ENCODE measurements at places on chromosomes 4 and X.

DNA sequence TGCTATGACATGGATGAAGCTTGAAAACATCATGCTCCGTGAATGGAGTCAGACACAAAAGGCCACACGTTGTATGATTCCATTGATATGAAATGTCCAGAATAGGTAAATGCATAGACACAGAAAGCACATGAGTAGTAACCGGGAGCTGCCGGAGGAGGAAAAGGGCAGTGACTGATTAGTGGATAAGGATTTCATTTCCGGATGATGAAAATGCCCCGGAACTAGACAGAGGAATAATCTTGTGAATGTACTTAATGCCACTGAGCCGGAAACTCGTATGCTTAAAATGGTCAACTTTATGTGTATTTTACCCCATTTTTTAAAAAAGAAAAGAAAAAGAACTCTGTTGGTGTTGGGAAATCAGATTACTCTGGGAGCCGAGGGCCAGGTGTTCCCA, 112.7 kb upstream of the FAM9B start:
- no peaks in the 10 kb centered on the region for H3K4me1 ChIP-seq
- DNase-seq: no peak
- peaks cover 15% of the 10 kb centered on the region for H3K27me3 ChIP-seq
- no peak overlapping the region for H3K27ac ChIP-seq

DNA sequence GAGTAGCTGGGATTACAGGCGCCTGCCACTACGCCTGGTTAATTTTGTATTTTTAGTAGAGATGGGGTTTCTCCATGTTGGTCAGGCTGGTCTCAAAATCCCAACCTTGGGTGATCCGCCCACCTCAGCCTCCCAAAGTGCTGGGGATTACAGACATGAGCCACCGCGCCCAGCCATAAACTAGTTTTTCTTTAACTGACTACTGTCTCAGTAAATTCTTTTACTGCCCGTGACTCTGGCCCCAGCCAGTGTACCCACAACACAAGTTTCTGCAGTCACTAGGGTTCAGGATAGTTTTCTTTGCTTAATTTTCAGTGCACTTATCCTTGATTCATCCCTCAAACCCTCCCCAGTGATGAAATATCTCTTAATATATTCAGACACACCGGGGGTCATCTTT, 8.3 kb downstream of the SHROOM2 start:
- H3K36me3 ChIP-seq: no peaks in the 10 kb centered on the region
- H3K4me1 ChIP-seq: no peaks in the 10 kb centered on the region
- H3K27me3 ChIP-seq: peaks cover 37% of the 10 kb centered on the region
- H3K4me3 ChIP-seq: no peak overlapping the region
- DNase-seq: no peak

DNA sequence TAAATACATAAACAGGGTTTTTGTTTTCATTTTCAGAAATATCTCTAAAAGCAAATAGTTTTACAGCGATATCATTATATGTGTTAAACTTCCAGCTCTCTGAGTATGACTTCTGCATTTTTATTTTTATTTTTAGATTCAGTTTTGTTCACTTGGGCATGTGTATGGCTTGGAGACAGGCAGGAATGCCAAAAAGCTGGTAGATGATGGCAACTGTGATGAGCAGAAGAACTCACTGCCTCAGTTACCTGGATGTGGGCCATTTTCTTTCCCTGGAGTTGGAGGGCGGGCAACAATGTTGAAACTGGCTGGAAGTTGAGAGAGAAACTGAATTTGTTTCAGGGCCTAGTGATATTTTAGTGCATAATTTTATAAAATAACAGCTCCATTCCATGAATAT, 266.4 kb downstream of the ARHGAP24 start:
- DNase-seq: no peak
- H3K27ac ChIP-seq: no peak overlapping the region
- no peak overlapping the region for H3K4me3 ChIP-seq
- no peaks in the 10 kb centered on the region for H3K36me3 ChIP-seq
- no peaks in the 10 kb centered on the region for H3K27me3 ChIP-seq

DNA sequence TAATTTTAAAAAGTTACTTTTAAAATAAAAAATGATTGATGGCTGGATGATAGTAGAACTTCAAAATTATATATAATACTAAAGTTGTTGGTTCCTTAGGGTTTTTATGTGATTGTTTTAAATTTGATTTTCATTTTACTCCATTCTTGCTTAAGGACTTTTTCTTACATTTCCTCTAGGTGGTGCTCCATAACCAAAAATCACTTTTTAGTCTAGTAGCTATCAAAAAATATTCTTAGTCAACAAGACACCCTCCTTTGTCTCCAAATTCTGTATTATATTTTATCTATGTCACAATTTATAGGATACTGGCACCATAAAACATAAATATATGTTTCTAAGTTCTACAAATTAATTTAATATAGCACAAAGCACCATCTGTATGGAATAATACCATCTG, 67.2 kb upstream of the BRWD3 start:
- no peak overlapping the region for H3K27ac ChIP-seq
- peaks cover 12% of the 10 kb centered on the region for H3K27me3 ChIP-seq
- no peak overlapping the region for H3K4me3 ChIP-seq
- H3K4me1 ChIP-seq: no peaks in the 10 kb centered on the region
- H3K36me3 ChIP-seq: no peaks in the 10 kb centered on the region

- peaks cover 2% of the 10 kb centered on the region for H3K36me3 ChIP-seq
- no peak for DNase-seq
- H3K27me3 ChIP-seq: no peaks in the 10 kb centered on the region
- H3K4me1 ChIP-seq: peaks cover 33% of the 10 kb centered on the region
These were observed 20.5 kb upstream of the BLTP1 start for GRCh38 chr4:122131562-122132157.

DNA sequence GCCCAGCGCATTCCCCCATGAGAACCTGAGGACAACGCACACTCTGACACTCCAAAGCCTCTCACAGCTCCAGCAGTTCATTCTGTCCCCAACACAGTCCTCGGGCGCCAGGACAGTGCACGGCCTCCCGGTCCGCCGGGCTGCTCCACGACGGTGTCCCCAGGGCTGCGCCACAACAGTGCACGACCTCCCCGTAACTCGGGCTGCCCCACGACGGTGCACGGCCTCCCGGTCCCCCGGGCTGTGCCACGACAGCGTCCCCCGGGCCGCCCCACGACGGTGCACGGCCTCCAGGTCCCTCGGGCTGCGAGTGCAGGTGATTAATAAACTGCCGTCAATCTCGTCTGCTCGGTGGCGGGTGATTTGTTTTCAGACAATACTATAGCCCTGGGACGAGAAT, 585.1 kb upstream of the FRG1 start:
- H3K27ac ChIP-seq: no peak overlapping the region
- no peak for DNase-seq
- no peaks in the 10 kb centered on the region for H3K27me3 ChIP-seq
- H3K36me3 ChIP-seq: no peaks in the 10 kb centered on the region
- H3K4me1 ChIP-seq: no peaks in the 10 kb centered on the region
- H3K4me3 ChIP-seq: no peak overlapping the region

DNA sequence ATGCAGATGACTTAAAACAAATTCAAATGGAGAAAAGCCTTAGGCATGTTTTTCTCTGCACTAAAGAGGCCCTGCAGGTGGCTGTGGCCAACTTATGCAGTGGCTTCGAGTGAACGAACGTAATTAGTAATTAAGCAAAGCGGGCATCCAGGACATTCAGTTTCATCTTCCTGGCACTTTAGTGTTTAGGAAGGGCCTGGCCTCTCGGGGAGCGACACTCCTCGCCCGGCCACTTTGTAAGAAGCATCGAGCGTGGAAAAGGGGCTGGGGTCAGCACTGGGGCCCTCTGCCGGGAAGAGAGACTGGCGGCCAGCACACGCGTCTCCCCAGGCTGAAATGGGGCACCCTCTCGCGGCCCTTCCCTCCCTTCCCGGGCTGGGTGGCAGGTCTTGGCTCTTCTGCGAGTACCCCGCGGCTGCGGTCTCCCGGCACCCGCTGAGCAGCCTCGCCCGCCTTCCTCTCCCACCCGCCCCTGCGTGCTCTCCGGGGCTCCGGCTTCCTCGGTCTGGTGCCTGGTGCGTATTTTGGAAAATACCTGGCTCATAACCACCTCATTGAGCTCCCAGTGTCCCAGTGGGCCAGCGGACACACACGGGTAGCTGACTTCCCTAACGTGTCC, 677 bp upstream of the CYP4V2 start:
- peaks cover 21% of the 10 kb centered on the region for H3K36me3 ChIP-seq
- H3K4me1 ChIP-seq: peaks cover 39% of the 10 kb centered on the region
- peak overlapping the region; percentile 97 for H3K27ac ChIP-seq
